Left renal pelvis (tissue), 4 donors: ENCODE measurements at places on chromosomes 13 and 19. TPM values are rescaled to one million over a fixed set of nuclear protein-coding genes. Genes with fewer than 3 reads are reported as not detected.

- no peak for DNase-seq
Observed at GRCh38 chr19:49691243-49692146, 579 bp downstream of the CPT1C start.

The KLK5 gene
- polyA plus RNA-seq: 1.0 TPM

The COLGALT1 gene
- polyA plus RNA-seq: 59.5 TPM

The PRX gene
- polyA plus RNA-seq: 13.4 TPM
